ENCODE measurements at places on chromosomes 2 and 18.

GRCh38 chr2:242041816-242042215 is 172.3 kb downstream of the RTP5 start:
- no peak for DNase-seq

DNA sequence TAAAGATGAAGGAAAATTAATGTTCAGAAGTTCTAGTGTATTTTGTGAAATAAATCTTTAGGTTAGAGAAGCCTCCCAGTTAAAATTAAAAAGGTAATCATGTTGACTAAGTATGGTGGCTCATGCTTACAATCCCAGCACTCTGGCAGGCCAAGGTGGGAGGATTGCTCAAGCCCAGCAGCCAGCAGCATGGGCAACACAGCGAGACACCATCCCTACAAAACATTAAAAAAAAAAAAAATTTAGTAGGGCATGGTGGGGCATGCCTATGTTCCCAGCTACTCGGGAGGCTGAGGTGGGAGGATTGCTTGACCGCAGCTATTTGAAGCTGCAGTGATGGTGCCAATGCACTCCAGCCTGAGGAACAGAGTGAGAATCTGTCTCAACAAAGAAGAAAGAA is 17.9 kb downstream of the XPO1 start:
- no peak for DNase-seq

- DNase-seq, result no peak
These were observed 142.7 kb downstream of the CYP26B1 start for GRCh38 chr2:72004976-72005375.

GRCh38 chr2:188333751-188334524 is 42.3 kb downstream of the GULP1 start:
- peak; percentile 23 for DNase-seq

- DNase-seq, result no peak
These were observed 303.1 kb downstream of the SS18 start for GRCh38 chr18:25787276-25787675.

All from heart left ventricle (tissue), 16 donors.